CD4-positive, alpha-beta T cell treated with Interleukin-12 subunit alpha and Interleukin-12 subunit beta, for 1 hour (primary cell): ENCODE measurements at places on chromosomes 16 and 17.

- no peak for DNase-seq
These were observed 78.9 kb upstream of the PLCG2 start for GRCh38 chr16:81700071-81700779.

GRCh38 chr17:58401287-58401686 lies 16.0 kb downstream of the RNF43 start:
- no peak for DNase-seq

- no peak for DNase-seq
These were observed 22.8 kb downstream of the FAM117A start for GRCh38 chr17:49741009-49741691.

GRCh38 chr16:89561884-89562599 lies 1.6 kb downstream of the RPL13 start:
- DNase-seq, result peak; percentile 16

DNA sequence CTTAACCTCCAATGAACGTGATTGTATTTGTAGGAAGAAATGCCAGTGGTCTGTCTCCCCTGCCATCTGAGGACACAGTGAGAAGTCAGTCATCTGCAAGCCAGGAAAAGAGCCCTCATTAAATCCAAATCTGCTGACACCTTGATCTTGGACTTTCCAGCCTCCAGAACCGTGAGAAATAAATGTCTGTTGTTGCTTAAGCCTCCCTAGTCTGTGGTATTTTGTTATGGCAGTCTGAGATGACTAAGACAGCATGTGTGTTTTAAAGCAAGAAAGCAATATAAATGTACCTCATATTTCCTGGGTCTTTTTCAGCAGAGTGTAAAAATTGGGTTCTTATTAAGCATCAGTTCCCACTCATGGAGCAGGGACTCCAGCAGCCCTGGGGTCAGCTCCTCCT lies 177.9 kb upstream of the NLRP1 start:
- DNase-seq, result no peak

- DNase-seq, result no peak
These were observed 23.5 kb upstream of the ITGB4 start for GRCh38 chr17:75697651-75698291.

DNA sequence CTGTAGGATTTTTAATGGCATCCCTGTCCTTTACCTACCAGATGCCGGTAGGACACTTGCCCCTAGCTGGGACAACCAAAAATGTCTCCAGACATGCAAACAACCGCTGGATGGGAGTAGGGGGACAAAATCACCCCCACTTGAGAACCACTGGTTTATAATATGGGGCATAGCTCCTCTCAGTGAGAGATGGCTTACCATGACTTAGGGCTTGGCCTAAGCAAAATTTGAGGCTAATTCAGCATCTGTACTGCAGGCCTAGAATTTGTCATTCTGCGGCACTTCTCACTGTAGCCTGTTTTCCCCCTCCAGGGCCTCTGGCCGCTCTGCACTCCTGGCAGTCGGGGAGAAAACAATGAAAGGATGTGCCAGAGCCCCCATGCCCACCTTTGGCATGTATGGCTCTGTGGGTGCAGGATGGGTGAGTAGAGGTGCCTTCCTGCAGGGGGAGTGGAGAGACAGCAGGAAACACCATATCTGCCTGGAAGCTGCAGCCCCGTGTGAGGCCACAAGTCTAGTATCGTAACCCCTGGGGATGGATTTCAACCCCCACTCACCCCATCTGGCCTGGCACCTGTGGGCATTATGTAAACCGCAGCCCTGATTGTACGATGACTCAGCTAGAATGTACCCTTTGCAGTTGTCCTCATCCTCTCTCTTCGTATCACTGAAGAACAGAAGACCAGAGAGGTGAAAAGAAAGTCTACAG lies 268.1 kb downstream of the SOX9 start:
- no peak for DNase-seq

DNA sequence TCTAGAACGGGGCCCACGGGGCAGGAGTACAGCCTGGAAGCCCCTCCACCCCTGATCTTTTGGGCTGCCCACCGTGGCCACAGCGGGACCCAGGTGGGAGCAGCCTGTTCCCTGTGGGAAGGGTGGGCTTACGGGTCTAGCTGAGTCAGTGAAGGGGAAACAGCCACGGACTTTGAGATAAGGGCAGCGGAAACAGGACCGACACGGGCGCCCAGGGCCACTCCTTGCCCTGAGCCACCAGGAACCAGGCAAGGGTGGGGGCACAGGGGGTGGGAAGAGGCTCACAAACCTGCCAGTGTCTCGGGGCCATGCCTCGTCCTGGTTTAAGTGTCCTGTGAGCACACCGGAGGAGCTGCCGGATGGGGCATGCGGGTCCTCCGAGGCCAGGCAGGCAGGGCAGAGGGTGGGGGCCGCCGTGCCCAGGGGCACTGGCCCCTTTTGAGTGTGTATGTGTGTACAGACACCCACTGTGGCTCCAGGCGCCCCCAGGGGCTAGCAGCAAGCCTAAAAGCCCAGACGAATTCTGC lies 47.6 kb upstream of the PVALEF start:
- no peak for DNase-seq

DNA sequence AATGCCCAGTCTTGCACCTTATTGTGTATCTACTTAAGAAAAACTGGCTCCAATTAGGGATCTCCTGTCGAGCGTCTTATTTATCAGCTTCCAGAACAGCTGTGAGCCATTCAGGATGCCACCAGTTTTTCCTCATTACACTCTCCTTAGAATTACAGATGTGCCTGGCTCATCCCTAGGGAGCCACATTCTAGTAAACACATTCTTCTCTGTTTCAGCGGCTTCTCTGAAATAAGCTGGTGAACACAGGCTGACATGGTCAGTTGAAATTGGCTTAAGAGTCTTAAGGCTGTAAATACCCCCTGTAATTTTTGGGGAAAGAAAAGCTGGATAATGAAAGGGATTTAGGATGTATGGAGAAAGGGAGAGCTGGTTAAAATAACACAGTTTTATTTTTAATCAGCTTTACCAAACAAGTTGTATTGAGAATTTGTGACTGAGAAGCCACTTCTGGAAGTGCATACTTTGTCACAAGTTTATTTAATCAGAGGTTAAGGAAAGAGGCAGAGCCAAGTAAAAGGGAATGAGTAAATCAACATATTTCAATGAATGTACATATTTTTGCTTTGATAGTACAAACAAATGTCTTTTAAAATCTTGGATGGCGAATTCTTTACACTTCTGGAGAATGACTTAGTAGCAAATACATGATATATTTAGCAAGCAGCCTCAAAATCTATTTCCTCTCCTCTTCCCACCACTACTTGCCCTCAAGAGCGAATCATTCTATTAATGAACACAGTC lies 562.0 kb upstream of the GOT2 start:
- no peak for DNase-seq

- no peak for DNase-seq
These were observed 28.2 kb upstream of the CACNG1 start for GRCh38 chr17:67016039-67016762.

- DNase-seq, result no peak
These were observed 40.9 kb downstream of the B9D1 start for GRCh38 chr17:19321481-19322128.

DNA sequence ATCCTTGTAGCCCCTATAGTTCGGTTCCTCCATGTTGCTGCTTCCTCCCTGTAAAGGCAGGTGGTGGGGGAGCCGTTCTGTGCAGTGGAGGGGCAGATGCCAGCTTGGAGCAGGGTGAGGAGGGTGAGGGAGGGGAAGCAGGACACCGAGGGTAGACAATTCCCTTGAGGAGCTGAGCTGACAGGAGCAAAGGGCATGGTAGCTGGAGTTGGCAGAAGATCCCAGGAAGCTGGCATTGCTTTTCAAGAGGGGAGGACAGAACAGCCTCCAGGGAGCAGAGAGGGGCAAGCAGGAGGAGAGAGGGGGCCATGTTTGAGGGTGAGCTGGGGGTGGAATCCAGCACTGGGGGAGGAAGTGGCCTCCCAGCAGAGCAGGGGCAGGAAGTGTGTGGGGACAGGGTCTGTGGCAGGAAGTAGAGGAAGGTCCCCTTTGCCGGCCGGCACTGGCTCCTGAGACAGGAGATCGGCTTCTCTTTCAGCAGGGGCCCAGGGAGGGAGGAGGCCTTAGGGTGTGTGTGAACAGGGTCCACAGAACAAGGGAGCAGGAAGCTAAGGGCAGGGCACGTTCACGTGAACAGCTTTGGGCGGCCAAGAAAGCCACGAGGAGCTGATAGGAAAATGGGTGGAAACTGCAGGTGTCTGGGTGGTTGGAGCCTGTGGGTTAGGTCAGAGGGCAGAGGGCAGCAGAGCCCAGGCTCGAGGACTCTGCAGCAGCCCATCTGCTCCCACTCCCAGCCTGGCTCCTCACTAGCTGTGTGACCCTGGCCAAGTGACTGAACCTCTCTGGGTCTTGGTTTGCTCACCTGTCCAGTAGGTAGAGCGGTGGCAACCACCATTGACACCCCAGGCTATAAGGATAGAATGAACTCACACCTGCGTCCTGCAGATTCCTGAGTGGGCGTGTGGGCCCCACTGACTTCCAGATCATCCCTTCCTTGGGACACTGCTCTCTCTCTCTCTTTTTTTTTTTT lies 17.5 kb upstream of the SPNS2 start:
- DNase-seq, result peak; percentile 42

DNA sequence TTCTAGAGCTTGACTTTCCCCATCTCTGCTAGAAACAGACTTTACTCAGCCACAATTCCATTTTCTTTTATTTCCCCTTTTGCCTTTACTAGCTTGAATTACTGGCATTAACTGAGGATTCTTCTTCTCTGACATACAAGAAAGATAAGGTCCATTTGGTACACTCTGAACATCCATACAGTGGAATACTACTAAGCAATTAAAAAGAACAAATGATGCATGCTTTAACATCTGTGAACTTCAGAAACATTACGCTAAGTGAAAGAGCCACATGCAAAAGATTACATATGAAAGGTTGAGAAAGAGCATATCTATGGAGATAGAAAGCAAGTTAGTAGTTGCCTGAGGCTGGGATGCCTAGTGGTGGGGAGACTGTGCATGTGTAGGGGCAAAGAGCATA lies 130.9 kb downstream of the PPM1E start:
- DNase-seq, result no peak

GRCh38 chr17:55295411-55296170 lies 30.8 kb downstream of the HLF start:
- peak; percentile 68 for DNase-seq

GRCh38 chr17:75260641-75261335 lies 618 bp downstream of the GGA3 start:
- peak; percentile 66 for DNase-seq

GRCh38 chr16:76118344-76118743 lies 158.9 kb upstream of the CNTNAP4 start:
- no peak for DNase-seq

GRCh38 chr17:40062329-40063186 lies at the start of gene THRA:
THRA (plus strand) TSS chr17:40062965; CDS start chr17:40074489, 11,524 bp downstream.
- DNase-seq, result peak; percentile 78

DNA sequence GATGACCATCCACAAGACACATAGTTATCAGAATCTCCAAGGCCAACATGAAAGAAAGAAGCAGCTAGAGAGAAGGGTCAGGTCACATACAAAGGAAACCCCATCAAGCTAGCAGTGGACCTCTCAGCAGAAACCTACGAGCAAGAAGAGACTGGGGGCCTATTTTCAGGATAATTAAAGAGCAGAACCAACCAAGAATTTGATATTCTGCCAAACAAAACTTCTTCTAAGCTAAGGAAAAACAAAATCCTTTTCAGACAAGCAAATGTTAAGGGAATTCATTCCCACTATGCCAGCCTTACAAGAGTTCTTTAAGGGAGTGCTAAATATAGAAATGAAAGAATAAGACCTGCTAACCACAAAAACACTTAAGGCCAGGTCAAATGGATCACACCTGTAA lies 47.8 kb downstream of the ITFG1 start:
- DNase-seq, result no peak

DNA sequence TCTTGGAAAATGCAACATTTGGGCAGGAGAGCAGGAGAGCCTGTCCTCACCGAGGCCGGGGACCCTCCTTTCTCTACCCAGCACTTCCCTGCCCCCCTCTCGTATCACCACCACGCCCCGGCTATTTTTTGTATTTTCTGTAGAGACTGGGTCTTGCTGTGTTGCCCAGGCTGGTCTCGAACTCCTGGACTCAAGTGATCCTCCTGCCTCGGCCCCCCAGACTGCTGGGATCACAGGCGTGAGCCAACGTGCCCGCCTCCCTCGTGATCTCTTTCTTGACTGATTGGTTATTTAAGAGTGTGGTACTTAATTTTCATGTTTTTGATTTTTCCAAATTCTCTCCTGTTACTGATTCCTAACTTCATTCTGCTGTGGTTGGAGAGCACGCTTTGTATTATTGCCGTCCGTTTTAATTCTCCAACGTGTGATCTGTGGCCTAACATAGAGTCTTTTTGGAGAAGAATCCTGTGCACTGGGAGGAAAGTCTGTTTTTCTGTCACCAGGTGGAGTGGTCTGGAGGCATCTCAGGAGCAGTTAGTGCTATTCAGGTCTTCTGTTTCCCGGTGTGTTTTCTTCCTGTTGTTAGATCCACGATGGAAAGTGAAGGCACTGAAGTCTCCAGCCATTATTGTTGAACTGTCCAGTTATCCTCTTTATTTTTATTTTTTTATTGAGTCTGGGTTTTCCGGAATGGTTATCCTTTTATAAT lies 40.4 kb downstream of the ZNF778 start:
- no peak for DNase-seq

DNA sequence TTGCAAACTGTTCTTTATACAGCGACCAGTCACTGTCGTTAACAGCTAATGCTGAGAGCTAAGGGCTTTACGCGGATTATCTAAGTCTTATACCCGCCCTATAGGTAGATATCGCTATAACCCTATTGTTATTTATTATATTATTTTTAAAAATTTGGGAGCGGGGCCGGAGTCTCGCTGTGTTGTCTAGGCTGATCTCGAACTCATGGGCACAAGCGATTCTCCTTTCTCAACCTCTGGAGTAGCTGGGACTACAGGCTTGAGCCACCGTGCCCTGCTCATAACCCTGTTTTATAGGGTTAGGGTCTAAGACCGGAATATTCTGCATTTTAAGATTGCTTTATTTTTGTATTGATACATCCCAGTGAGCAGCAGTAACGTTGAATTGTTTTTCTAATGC lies 24.7 kb downstream of the DEF8 start:
- DNase-seq, result no peak

GRCh38 chr17:27651411-27652345 lies 20.7 kb downstream of the LGALS9 start:
- DNase-seq, result peak; percentile 70

DNA sequence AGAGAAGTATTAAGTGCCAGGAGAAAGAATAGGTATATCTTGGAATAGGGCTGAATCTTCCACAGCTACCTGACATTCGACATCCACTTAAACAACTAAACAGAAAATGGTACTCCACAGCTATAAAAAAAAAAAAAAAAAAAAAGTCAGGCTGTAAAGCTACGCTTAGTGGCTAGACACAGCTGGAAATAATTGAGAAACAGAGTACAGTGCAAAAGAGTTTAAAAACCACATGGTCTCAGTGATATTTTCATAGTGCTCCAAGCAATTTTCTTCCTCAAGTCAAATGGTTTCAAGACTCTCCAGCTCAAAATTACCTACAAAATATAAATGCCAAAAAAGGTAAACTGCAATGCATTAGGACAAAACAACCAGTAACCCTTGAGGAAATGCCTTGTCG lies 607.1 kb downstream of the KCNJ2 start:
- DNase-seq, result no peak
